Stimulated activated CD8-positive, alpha-beta memory T cell treated with anti-CD3 and anti-CD28 coated beads, Interleukin-15, amount 100 ng/mL, for 24 hours (primary cell): ENCODE measurements at places on chromosomes 5 and 9.

GRCh38 chr5:16617274-16617968, 624 bp upstream of the RETREG1 start:
- no peak for DNase-seq

DNA sequence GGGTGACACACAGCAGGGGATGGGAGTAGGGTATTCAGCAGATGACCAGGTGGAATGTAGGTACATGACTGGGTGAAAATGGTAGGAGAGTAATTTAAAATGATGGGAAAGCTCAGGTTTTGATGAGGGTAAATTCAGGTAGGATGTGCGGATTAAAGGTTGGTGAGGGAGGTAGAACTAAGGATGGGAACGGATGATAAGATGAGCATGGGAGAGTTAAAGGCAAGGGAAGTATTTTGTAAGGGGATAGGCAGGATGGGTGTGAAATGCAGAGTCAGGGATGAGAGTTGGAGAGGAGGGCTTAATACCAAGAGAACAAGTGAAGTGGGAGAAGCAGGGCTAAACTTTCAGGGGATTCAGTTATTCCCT, 1.5 kb downstream of the TLN1 start:
- DNase-seq: no peak

- DNase-seq: no peak
Observed at GRCh38 chr9:97593960-97594359, 39.2 kb downstream of the TSTD2 start.

DNA sequence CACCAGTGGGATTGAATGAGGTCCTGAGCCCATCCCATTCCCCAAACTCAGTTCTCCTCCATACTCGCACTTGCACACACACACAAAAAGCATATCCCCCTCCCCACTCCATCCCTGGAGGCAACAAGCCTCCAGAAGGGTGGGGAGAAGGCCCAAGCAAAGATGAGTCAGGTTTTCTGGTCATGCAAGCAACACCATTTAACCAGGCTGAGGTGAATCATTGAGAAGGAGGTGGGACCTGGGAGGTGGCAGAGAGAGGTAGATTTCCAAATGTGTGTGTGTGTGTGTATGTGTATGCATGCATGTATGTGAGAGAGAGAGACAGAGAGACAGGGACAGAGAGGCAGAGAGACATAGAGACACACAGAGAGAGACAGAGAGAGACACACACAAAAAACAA, 185.2 kb upstream of the TRIM32 start:
- no peak for DNase-seq

DNA sequence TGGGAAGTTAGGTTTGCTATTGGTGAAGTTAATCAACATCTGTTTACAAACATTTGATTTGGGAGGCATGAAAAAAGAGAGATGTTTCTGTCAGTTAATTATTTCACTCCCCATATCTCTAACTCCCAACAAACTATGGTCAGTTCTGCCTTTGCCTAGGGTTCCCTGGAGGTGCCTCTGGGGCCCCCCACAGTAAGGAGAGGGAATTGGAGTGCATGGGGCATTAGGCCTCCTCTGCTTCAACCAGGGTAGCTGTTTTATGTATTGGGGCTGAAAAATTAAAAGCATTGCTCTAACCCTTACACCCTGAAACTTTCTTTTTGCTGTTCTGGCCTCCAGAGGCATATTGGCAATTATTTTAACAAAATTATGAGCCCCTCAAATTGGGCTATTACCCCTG, 32.3 kb downstream of the RUSC2 start:
- DNase-seq: no peak

GRCh38 chr9:137311986-137312851, 10.1 kb upstream of the NRARP start:
- DNase-seq: no peak

DNA sequence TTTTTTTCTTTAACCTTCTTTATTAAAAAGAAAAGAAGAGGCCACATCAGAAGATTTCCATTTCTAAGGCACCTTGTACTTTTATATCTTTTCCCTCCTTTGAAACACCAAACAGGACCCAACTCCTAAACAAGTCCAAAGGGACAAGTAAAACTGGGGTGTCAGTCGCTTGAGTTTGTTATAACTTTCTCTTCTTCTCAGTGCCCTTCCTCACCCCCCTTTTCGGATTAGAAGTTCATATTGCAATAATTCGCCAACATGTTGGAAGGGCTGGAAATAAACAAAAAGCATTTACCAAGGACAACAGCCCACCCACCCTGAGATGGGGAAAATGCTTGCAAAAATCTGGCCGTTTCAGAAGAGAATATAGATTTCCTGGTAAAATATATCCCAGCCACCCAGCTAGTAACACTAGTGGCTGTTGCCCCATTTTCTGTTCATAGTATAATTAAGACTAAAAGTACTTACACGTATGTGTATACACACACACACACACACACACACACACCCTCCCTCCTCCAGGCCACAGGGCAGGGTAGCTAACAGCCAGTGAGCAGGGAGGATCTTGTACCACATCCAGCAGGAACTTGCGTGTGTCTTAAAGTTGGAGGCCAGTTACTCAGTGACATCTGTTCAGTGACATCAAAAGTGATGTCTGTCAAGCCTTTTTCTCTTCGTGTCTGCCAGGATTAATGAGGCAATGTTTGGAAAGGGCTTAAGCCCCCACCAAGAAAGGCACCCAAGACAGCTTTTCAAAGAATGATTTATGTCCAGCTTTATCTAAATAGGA, 149.1 kb upstream of the KLF4 start:
- no peak for DNase-seq

DNA sequence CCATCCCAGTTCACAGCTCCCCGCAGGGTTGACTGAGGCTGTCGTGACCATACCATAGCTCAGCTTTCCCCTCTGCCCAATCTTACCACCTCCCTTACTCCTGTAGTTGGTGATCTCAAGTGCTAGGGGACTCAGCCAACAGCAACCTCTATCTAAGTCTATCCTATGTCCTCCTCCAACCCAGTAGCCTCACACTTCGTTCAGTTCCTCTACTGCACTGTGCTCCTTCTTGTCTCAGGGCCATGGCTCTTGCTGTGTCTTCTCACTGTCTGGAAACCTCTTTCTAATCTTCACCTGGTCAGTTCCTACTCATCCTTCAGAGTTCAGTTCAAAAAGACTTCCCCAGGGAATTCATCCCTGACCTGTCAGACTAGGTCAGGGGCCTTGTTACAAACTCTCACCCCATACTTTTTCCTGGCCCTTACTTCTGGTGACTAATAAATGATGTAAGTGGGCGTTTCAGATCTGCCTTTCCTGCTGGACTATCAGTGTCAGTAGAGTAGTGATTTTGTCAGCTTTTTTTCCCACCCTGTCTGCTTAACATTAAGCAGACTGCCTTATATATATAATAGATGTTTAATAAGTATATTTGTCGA, 53.6 kb upstream of the NR3C1 start:
- no peak for DNase-seq

DNA sequence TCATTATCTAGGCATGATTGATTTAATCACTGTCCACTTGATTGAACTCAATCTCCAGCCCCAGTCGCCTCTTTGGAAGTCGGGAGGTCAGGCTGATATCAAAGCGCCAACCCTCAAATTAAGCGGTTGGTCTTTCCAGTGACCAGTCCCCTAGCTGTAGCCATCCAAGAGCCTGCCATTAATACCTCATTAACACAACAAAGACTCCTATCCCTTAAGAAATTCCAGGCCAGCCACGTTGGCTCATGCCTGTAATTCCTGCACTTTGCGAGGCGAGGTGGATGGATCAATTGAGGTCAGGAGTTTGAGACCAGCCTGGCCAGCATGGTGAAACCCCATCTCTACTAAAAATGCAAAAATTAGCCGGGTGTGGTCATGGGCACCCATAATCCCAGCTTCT, 27.4 kb upstream of the GCNT1 start:
- DNase-seq: no peak

GRCh38 chr5:83653669-83654068, 67.0 kb downstream of the HAPLN1 start:
- DNase-seq: no peak

GRCh38 chr5:159053708-159054107, 46.0 kb downstream of the EBF1 start:
- no peak for DNase-seq

DNA sequence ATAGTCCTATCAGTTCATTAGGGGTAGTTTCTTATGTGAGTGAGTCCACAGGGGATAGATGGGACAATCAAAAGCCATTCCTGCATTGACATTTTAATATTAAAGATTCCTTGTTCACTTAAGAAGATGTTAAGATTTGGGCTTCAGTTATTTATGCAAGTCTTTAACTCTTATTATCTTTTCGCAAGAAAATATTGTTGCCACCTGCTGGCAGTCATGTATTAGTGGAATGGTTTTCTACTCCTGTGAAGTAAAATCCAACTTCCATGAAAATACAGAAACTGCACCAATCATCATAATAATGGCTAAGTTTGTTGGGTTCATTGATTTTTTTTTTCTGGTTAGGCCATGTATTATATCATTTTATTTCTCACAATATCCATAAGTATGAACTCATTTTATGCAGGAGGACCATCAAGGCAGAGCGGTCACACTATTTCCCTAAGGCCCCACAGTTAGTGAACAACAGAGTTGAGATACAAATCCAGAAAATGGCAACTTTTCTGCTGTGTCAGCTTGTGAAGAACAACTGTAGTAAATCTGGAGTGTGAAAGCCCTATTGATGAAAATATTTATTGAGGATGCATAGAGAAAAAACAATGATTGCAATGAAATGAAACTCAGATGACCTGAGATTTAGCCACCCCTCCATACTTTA, 88.5 kb upstream of the TXNDC8 start:
- DNase-seq: no peak

GRCh38 chr5:133817456-133817855, 151.0 kb downstream of the C5orf15 start:
- no peak for DNase-seq

- no peak for DNase-seq
Observed at GRCh38 chr5:2132497-2132847, 249.7 kb upstream of the IRX4 start.

DNA sequence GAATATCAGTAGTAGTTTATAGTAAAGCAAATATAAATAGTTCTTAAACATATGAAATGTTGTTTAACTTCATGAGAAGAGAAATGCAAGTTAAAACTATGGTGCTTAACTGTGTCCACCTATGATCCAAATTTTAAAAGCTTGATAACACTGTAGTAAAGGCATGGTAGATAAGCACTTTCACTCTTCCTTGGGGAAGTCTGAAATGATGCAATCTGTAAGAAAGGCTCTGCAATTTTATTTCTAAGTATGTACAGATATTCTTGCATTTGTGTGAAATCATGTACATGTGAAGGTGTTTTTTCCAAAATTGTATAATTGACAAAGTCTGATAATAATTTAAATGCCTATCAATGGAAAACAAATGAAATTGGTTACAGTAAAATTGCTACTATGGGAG, 66.9 kb downstream of the SYK start:
- no peak for DNase-seq

GRCh38 chr5:141695627-141696215, 13.7 kb upstream of the ARAP3 start:
- no peak for DNase-seq

- no peak for DNase-seq
Observed at GRCh38 chr5:116271446-116272025, 186.7 kb downstream of the COMMD10 start.

- DNase-seq: no peak
Observed at GRCh38 chr9:87075537-87075936, 128.2 kb upstream of the GAS1 start.

DNA sequence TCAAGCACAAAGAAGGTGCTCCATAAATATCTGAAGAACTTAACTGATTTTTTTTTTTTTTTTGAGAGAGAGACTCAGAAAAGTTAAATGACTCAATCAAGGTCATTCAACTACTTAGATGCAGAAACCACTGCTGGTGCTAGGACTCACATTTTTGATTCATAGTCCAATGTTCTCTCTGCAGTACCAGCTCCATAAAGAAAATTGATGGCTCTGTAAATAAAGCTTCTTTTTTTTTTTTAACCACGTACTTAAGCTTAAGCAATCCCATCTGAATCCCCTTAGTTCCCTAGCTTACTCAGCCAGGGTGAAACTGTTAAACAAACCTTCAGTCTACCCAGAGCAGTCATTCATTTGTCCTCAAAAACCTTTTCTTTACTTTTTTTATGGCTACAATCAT, 657.0 kb upstream of the WWC1 start:
- no peak for DNase-seq

GRCh38 chr9:133103183-133103986, 17.7 kb downstream of the RALGDS start:
- no peak for DNase-seq
